GOT3 (cell line): ENCODE measurements at places on chromosomes 2 and 18.

GRCh38 chr18:63322908-63323634 is 3.5 kb upstream of the BCL2 start:
- DNase-seq = no peak

DNA sequence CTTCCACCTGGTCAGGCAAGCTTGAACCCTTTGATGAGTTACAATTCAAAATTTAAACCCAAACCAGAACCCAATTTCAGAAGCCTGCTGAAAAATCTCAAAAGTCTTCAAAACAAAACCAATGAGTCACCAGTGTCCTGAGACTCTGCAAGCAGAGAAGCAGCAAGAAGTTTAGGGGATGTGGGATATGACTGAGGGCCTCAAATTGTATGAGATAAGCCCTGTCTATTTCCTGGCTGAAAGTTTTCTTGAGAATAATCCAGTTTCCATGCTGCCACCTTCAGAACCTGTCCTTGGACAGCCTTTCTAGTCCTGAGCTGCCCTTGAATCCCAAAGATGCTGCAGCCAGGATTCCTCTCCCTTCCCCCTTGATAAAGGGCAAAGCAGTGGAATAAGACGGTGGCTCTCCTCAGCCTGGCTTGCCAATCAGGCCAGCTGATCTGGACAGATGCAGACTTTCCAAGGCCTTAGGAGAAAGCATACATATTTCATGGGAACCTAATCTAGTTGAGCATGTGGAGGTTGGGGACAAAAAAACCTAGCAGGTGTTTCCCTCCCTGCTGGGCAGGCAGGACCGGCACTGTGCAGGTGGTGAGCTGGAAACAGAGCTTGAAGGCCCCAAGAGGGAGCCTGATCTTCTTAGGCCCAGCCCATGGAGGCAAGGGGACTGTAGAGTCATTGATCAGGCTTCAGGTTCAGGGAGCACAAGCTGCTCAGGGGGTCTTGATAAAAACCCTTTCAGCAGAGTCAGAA is 278.0 kb upstream of the MGAT5 start:
- DNase-seq = no peak

GRCh38 chr2:193843675-193844074 is 1648.9 kb upstream of the TMEFF2 start:
- DNase-seq = no peak

DNA sequence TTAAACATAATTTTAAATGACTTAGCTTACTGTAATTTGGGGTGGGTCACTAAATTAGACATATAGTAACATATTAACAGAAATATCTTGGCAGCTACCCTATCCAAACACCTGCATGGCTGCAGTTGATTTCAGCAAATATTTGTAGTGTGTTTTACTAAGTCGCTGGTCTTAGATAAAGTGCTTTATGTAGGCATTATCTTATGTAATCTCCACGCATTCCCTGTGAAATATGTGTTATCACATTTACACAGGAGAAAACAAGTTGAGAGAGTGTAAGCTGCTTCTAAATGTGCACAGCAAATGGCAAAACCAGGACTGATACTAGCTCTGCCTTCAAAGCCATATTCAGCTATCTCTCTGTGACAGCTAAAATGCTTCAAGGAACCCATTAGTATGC is 72.0 kb downstream of the NYAP2 start:
- DNase-seq = no peak

DNA sequence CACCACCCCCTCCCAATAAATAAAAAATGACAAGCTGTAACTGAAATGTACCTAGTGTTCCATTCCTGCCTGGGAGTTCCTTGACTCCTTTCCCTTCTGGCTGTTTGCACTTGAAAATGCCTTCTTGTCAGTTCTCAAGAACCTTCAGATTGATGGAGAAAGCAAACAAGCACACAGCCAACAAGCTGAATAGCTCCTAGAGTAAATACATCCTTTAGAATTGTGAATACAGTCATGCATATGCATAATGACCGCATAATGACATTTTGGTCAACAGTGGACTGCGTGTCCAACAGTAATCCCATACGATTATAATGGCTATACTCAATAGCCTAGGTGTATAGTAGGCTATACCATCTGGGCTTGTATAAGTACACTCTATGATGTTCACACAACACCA is 97.0 kb downstream of the LYPD6 start:
- no peak for DNase-seq

- no peak for DNase-seq
These were observed 35.8 kb downstream of the SLC4A3 start for GRCh38 chr2:219663116-219663762.

DNA sequence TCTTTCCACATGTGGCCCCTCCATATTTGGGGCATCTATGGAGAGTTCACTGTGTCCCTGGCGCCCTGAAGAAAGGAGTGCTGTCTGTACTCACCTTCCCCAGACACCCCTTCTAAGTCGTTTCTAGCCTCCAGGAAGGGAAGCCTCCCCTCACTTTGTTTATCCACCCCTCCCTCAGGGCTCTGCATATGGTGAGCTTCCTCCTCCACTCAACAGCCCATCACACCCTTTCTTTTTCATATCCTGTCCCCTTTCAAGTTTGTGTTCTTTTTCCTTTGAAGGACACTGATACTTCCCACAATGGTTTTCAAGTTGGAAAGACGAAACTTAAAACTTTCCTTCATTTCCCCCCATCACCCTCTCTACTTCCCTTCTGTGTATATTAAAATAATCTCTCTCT is 291.4 kb upstream of the POU3F3 start:
- DNase-seq = no peak

- no peak for DNase-seq
These were observed 30.4 kb downstream of the KCNK3 start for GRCh38 chr2:26722911-26723310.

- no peak for DNase-seq
These were observed 261.1 kb downstream of the ANAPC1 start for GRCh38 chr2:111622859-111623258.

DNA sequence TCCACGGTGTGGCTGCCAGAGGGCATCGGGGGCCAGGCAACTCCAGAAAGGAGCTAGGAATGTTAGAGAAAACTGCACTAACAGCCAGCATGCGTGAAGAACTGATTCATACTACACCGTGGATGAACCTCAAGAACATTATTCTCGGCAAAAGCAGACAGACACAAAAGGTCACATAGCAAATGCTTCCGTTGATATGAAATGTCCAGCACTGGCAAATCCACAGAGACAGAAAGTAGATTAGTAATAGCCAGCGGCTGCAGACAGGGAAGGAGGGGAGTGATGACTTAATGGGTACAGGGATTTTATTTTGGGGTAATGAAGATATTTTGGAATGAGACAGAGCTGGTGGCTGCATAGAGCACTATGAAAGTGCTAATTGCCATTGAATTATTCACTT is 37.4 kb downstream of the SCTR start:
- no peak for DNase-seq
